Activated CD8-positive, alpha-beta T cell treated with anti-CD3 and anti-CD28 coated beads for 36 hours (primary cell): ENCODE measurements at places on chromosomes 7 and 10. TPM values are rescaled to one million over a fixed set of nuclear protein-coding genes. Genes with fewer than 3 reads are reported as not detected.

The GPER1 gene
- 0.18 TPM for total RNA-seq

The ANKRD1 gene
- total RNA-seq: not detected

The DNAJC12 gene
- total RNA-seq: 32.5 TPM

The NPY gene
- not detected for total RNA-seq

The CCM2 gene
- total RNA-seq: 77.5 TPM

The WASL gene
- total RNA-seq: 5.9 TPM

The ZPBP gene
- not detected for total RNA-seq

The PDK4 gene
- total RNA-seq: not detected

The SLC18A3 gene
- not detected for total RNA-seq

The NEBL gene
- 0.34 TPM for total RNA-seq

GRCh38 chr10:52028523-52028858, 285.6 kb upstream of the DKK1 start:
- no peaks in the 10 kb centered on the region for H3K36me3 ChIP-seq
- H3K4me3 ChIP-seq: no peak overlapping the region
- no peaks in the 10 kb centered on the region for H3K27me3 ChIP-seq
- DNase-seq: no peak
- no peaks in the 10 kb centered on the region for H3K4me1 ChIP-seq

DNA sequence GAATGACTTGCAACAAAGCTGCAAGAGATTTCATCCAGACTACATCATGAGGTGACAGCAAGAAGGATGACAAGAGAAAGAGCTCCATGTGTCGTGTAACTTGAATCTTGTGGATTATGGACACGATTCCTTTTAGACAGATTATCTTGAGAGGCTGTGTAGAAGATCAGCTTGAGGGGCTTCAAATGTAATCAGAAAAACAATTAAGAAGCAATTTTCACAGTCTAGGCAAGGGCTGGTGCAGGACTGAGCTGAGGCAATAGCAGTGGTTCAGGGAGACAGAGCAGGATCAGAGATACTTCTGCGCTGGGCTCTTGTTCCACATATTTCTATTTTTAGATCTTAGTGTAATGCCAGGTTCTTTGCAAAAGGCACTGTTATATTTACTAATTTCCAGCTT, 253.0 kb upstream of the COBL start:
- no peak overlapping the region for H3K4me3 ChIP-seq
- no peak for DNase-seq
- H3K27ac ChIP-seq: no peak overlapping the region
- H3K27me3 ChIP-seq: no peaks in the 10 kb centered on the region
- no peaks in the 10 kb centered on the region for H3K4me1 ChIP-seq

GRCh38 chr10:24370877-24371276, 161.9 kb downstream of the KIAA1217 start:
- H3K27me3 ChIP-seq: peaks cover 2% of the 10 kb centered on the region
- no peak overlapping the region for H3K4me3 ChIP-seq
- no peak overlapping the region for H3K27ac ChIP-seq
- no peaks in the 10 kb centered on the region for H3K4me1 ChIP-seq
- H3K36me3 ChIP-seq: no peaks in the 10 kb centered on the region

- H3K36me3 ChIP-seq: no peaks in the 10 kb centered on the region
- no peak for DNase-seq
- peaks cover 22% of the 10 kb centered on the region for H3K27me3 ChIP-seq
- no peak overlapping the region for H3K4me3 ChIP-seq
- no peaks in the 10 kb centered on the region for H3K4me1 ChIP-seq
These were observed 6.3 kb upstream of the ARHGAP22 start for GRCh38 chr10:48611133-48611532.

GRCh38 chr7:85829817-85830432, 643.1 kb upstream of the SEMA3D start:
- no peaks in the 10 kb centered on the region for H3K4me1 ChIP-seq
- no peaks in the 10 kb centered on the region for H3K36me3 ChIP-seq
- H3K27ac ChIP-seq: no peak overlapping the region
- no peaks in the 10 kb centered on the region for H3K27me3 ChIP-seq
- DNase-seq: no peak

DNA sequence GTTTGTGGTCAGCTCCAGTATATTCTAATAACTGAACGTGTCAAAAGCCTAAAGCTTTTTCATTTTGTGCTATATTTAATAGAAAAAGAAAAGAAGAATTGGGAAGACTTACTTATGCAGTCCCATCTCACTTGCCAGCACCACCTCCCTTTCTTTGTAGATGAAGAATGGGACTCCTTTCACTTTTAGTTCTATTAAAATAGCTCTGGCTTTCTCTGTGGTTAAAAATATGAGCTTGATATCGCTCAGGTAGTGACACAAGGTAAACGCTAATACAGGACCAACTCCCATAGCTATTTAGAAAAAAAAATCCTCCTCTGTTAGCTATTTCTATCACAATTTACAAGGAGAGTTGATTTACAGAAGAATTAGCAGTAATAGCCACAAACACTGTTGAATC, 176.8 kb downstream of the PDE1C start:
- no peak overlapping the region for H3K27ac ChIP-seq
- DNase-seq: no peak
- H3K4me1 ChIP-seq: no peaks in the 10 kb centered on the region
- H3K27me3 ChIP-seq: no peaks in the 10 kb centered on the region
- no peak overlapping the region for H3K4me3 ChIP-seq
- no peaks in the 10 kb centered on the region for H3K36me3 ChIP-seq

DNA sequence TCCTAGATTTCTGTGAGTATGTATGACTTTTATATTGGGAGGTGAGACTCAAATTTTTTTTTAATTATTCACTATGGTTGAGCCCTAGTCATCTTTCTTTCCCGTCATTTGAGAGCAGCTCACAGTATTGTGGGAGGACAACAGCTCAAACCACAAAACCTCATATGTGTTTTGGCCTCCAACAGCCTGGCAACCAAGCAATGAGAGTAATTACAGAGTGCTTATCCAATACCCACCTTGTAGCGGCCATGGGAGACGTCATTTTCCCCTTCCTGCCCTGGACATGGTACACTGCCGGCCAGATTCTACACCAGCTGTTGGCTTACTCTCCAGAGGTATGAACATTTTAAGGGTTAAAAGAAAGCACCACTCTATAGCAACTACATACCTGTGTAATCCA, 49.1 kb downstream of the DOCK4 start:
- H3K4me3 ChIP-seq: no peak overlapping the region
- no peaks in the 10 kb centered on the region for H3K4me1 ChIP-seq
- H3K27me3 ChIP-seq: peaks cover 11% of the 10 kb centered on the region

DNA sequence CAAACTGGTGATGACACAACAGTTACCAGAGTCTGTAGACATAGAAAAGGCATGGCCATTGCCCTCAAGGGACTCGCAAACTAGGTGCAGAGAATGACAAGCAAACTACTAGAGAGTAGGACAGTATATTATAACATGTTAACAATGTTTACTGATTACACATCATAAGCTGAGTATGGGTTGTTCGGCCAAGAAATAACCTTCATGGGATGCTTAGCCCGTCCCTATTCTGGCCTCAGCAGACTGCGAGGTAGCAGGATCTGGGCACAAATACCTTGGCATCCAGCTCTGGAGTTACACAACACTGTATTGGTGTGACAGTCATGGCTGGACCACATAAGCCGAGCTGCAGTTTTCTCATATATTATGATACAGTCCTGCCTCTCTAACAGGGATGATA, 51.4 kb downstream of the ABCB4 start:
- H3K27me3 ChIP-seq: peaks cover 6% of the 10 kb centered on the region
- H3K4me3 ChIP-seq: no peak overlapping the region
- no peaks in the 10 kb centered on the region for H3K36me3 ChIP-seq
- no peaks in the 10 kb centered on the region for H3K4me1 ChIP-seq
- H3K27ac ChIP-seq: no peak overlapping the region
- DNase-seq: no peak

DNA sequence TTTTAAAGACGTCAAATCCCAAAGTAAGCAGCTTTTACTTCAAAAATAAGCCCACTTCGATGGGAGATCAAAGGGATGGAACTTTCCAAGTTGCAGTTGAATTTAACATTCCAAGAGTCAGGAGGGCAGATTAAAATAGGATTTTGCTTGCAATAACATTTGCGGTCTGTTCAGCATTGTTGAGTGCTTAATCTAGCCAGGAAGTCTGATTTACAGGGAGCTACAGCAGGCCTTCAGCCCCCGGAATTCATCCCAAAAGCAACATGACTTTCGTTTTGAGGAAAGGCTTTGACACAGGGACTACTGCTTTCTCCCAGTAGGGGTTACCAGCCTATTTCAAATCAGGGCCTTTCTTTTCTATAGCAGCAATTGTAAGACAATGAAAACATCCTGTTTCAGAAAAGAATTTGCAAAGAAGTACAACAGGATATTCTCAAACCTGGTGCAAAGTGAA, 279.6 kb upstream of the PITRM1 start:
- H3K36me3 ChIP-seq: no peaks in the 10 kb centered on the region
- H3K4me3 ChIP-seq: no peak overlapping the region
- no peak for DNase-seq
- no peak overlapping the region for H3K27ac ChIP-seq
- peaks cover 7% of the 10 kb centered on the region for H3K4me1 ChIP-seq
- peaks cover 26% of the 10 kb centered on the region for H3K27me3 ChIP-seq

DNA sequence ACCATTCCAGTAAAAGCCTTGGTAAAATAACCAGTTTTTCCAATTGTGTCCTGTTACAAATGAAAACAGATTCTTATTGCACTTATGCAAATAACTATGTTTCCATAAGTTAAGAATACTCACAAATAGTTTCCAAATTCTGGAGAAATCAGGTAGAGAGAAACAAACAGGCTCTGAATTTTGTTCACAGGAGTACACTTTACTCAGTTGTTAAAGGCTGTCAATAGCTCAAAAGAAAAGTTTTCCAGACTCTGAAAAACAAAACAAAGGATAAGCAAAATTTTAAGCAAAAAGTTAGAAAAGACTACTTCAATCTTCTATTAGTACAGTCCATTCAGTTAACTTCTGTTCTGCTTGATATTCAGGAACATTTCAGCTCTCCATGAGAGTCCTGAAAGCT, 32.8 kb upstream of the ZNF365 start:
- H3K27me3 ChIP-seq: peaks cover 6% of the 10 kb centered on the region
- H3K4me3 ChIP-seq: no peak overlapping the region
- H3K4me1 ChIP-seq: no peaks in the 10 kb centered on the region
- H3K36me3 ChIP-seq: no peaks in the 10 kb centered on the region

GRCh38 chr7:94492601-94493000, 17.0 kb upstream of the CASD1 start:
- H3K27me3 ChIP-seq: peaks cover 26% of the 10 kb centered on the region
- H3K4me1 ChIP-seq: peaks cover 4% of the 10 kb centered on the region
- H3K36me3 ChIP-seq: no peaks in the 10 kb centered on the region

GRCh38 chr7:39633563-39634477, 10.4 kb downstream of the RALA start:
- peak overlapping the region; percentile 90 for H3K27ac ChIP-seq
- H3K36me3 ChIP-seq: peaks cover 68% of the 10 kb centered on the region
- DNase-seq: peak; percentile 45
- H3K27me3 ChIP-seq: no peaks in the 10 kb centered on the region
- peak overlapping the region; percentile 0 for H3K4me3 ChIP-seq

- H3K27me3 ChIP-seq: peaks cover 12% of the 10 kb centered on the region
- no peaks in the 10 kb centered on the region for H3K36me3 ChIP-seq
- H3K27ac ChIP-seq: no peak overlapping the region
- no peak overlapping the region for H3K4me3 ChIP-seq
- no peak for DNase-seq
These were observed 16.5 kb downstream of the CPN1 start for GRCh38 chr10:100065084-100065660.

DNA sequence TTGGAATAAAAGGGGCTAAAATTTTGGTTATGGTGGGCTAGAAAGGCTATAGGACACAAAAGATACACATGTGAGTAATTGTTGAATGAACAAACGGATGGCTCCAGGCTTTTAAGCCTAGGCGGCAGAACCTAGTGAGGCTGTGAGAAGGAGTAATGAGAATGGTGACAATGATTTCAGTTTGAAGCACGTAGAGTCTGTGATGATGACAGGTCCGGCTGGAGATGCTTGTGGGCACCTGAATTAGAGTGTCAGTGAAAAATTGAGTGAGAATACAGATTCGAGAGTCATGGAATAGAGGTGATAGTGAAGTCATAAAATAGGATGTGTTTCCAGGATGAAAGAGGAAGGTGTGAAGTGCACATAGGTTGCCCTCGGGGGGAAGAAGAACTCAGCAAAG, 170.6 kb downstream of the TMEM178B start:
- H3K36me3 ChIP-seq: no peaks in the 10 kb centered on the region
- H3K4me1 ChIP-seq: no peaks in the 10 kb centered on the region
- H3K4me3 ChIP-seq: no peak overlapping the region
- H3K27me3 ChIP-seq: peaks cover 4% of the 10 kb centered on the region
- no peak for DNase-seq
- no peak overlapping the region for H3K27ac ChIP-seq

DNA sequence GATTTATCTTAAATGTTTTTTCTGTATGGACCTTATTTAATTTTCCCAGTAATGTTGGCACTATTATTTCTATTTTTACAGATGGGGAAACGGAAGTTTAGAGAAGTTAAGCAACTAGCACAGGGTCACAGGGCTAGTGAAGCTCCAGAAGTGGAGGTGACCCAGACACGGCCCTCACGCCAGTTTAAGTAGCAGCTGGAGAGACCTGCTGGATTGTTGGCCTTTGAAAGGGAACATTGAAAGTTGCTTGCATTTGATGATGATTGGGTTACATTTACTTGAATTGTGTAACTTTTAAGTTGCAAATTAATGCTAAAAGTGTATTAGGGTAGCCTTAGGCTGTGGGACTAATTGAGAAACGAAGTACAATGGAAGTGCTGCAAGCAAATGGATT, 25.6 kb downstream of the CDK14 start:
- peaks cover 5% of the 10 kb centered on the region for H3K4me1 ChIP-seq
- peaks cover 1% of the 10 kb centered on the region for H3K27me3 ChIP-seq
- no peak overlapping the region for H3K4me3 ChIP-seq

- H3K27me3 ChIP-seq: peaks cover 2% of the 10 kb centered on the region
- H3K4me3 ChIP-seq: no peak overlapping the region
- no peaks in the 10 kb centered on the region for H3K4me1 ChIP-seq
- no peak for DNase-seq
These were observed 372.0 kb downstream of the GPAM start for GRCh38 chr10:111811517-111811916.
